ENCODE measurements at places on chromosomes 2 and 18.

- no peak for DNase-seq
Observed at GRCh38 chr2:12257476-12257875, 459.3 kb upstream of the TRIB2 start.

DNA sequence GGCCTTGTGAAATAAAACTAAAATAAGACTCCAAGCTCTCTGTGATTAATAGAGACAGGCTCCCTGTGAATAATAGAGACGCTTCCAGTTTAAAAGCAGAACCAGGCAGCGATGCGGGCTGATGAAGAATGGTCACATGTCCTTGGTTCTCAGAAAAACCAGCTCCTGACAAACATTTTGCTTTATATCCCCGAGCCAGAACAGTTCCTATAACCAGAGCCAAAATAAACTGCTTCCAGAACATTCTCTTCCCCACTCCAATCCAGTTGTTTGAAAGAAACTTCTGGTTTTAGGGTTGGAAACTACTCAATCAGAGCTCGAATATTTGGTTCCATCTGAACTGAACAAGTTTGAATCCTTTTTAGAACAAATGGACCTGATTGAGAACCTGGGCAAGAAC, 213.7 kb downstream of the TSN start:
- no peak for DNase-seq

- DNase-seq, result no peak
Observed at GRCh38 chr2:18046558-18047212, 168.2 kb downstream of the KCNS3 start.

GRCh38 chr18:43934322-43934721, 657.0 kb upstream of the SYT4 start:
- DNase-seq, result no peak

- DNase-seq, result no peak
Observed at GRCh38 chr2:76478266-76479035, 767.7 kb upstream of the GCFC2 start.

GRCh38 chr18:49608366-49609255, 46.8 kb downstream of the LIPG start:
- DNase-seq, result no peak

- DNase-seq, result no peak
Observed at GRCh38 chr18:57051657-57052044, 95.2 kb upstream of the BOD1L2 start.

DNA sequence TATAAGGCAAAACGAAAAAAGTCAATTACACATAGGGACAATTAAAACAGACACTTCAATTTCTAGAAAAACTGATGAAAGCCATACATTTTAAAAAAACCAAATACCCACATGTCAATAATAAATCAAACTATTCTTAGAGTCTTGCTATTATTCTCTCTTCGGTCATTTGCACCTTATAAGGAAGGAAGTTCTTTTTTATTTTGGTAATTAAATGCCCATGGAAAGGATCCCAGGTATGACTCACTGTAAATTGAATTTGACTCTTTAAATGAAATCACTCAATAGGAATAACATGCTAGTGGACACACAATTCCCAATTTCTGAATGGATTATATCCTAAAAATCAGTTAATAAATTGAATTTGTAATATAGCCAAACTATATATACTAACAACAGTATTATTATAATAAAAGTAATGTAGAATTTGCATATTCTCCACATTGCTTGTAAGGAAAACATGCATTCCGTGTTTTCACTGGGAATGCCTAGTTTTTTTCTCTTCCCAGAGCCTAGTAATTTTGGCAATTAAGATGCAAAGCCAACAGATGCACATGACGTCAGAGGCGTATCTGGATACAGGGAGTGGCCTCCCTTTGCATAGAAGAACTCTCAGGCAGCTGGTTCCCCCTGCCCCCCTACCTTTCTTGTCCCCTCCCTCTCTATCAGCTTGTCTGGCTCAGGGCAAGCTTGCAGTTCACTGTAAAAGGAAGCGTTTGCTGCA, 153.5 kb upstream of the PGAP1 start:
- DNase-seq, result no peak

DNA sequence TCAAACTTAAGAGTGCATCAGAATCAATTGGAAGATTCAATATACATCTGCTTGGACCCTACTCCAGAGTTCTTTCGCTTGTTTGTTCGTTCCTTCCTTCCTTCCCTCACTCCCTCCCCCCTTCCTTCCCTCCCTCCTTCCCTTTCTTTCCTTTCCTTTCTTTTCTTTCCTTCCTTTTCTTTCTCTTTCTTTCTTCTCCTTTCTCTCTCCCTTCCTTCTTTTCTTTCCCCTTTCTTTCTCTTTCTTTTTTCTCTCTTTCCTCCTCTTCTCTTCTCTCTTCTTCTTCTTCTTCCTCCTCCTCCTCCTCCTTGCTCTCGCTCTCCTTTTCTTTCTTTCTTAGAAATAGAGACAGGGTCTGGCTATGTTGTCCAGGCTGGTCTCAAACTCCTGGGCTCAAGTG, 45.9 kb downstream of the MTHFD2 start:
- no peak for DNase-seq

- no peak for DNase-seq
Observed at GRCh38 chr2:25250331-25251070, 82.1 kb upstream of the POMC start.

DNA sequence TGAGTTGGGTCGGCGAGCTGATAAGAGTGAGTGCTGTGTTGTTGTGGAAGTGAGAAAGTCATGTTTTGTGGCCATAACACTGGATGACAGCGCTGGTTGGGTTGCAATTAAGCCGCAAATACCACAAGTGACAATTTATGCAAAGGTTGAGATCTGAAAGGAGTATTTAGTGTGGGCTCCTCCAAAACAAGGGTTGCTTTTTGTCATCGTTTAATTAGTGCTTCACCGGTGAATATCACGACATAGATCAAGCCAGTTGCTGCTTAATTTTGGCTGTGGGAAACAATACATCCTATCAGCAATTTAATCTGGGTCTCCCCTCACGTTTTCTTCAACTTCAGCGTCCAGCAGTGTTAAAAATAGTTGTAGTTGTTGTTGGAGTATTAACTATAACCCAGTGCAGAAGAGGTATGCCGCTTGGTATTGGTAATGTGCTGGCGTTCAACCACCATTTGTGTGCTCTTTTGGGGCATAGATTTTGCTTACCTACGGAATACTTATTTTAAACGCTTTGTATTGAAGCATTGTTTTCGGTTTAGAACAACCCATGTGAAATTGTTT, 662 bp downstream of the ACVR2A start:
- DNase-seq, result peak; percentile 73

- DNase-seq, result no peak
Observed at GRCh38 chr2:240247241-240247867, 106.9 kb upstream of the OTOS start.

GRCh38 chr18:68733707-68734106, 18.8 kb upstream of the TMX3 start:
- no peak for DNase-seq

- DNase-seq, result no peak
Observed at GRCh38 chr2:159875083-159875482, 77.1 kb upstream of the CD302 start.

DNA sequence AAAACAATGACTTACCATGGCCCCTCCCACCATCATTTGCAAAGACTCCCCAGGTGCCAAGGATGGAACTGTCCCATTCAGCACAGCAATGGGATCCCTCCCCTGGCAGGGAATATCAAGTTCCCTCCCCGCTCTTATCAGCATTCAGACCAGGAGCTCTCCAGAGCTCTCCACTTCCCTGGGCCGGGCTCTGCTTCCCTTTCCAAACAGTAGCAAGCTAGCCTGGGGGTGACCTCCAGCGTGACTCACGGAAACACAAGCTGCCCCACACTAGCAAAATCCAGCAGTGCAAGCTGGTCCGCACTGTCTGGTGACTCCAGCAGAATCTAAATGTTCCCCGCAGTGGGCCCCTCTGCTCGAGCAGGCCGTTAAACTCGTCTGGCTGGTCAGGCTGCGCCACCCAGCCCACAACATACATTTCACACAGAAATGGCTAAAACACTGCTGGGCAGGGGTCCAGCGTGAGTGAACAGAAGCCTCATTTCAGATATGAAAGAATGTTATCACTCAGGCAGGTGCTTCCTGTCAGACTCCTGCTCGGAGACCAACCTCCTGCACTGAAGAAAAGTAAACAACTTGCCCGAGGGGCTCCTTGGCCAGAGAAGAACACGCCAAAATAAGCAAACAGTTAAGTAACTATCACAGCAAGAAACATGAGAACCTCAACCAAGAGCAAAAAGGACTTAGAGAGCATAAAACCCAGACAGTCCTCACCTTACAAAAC, 33.9 kb downstream of the STAT1 start:
- no peak for DNase-seq

GRCh38 chr2:112829101-112829960, 7.2 kb downstream of the IL1B start:
- no peak for DNase-seq

DNA sequence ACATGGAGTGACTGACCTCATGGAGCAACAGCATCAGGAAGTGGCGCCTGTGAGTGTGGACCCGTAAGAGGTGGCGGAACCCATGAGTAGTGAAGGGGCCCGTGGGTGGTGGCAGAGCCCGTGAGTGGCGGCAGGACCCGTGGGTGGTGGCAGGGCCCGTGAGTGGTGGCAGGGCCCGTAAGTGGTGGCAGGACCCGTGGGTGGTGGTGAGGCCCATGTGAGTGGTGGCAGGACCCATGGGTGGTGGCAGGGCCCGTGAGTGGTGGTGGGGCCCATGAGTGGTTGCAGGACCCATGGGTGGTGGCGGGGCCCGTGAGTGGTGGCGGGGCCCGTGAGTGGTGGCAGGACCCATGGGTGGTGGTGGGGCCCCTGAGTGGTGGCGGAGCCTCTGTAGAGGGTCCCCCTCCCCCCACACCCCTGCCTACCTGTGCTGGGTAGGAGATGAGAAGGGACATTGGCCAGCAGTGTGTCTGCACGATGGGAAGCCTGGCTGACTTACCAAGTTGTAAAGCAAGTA, 407.7 kb upstream of the SALL3 start:
- no peak for DNase-seq

Measured in activated CD4-positive, alpha-beta T cell treated with anti-CD3 and anti-CD28 coated beads, Interleukin-10, Interleukin-2, amounts not matched to agents 100 ng/mL and 50 ng/mL, durations not matched to agents 16 hours and 8 hours (primary cell).